ENCODE measurements at places on chromosomes 4 and X.

GRCh38 chr4:20773144-20773997, 73.1 kb downstream of the PACRGL start:
- peak; percentile 69 for DNase-seq

DNA sequence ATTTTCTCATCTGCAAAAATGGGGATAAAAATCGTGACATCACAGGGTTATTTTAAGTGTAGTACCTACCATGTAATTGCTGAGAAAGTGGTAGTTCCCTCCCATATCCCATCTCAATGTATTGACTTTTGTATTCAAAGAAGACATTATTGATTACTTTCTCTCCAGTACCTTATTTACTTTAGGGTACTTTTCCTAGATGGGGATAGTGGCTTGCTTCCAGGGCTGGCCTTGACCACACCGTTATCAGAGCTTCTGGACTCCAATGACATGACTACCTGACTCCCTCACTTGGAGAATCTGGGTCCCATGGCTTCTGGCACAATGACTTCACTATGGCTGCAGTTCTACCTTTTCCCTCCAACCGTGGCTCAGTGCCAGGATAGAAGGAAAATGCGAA, 58.2 kb upstream of the EOLA2 start:
- DNase-seq = no peak

DNA sequence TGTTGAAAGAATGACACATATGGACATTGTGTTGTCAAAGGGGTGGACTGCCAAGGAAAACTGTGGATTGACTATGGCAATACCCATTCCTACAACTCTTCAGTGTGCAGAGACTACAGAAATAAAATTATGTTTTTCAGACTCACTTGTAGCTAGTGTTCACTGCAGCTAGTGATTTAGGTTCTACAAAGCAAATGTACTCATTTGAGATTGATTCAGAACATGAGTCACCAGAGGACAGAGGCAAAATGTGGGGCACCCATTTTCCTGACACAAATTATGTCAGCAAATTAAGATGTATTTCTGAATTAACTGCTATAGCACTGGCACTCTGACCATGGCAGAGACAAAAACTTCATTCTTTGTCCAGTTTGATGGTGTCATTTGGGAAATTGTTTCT, 40.7 kb downstream of the SPCS3 start:
- DNase-seq = no peak

DNA sequence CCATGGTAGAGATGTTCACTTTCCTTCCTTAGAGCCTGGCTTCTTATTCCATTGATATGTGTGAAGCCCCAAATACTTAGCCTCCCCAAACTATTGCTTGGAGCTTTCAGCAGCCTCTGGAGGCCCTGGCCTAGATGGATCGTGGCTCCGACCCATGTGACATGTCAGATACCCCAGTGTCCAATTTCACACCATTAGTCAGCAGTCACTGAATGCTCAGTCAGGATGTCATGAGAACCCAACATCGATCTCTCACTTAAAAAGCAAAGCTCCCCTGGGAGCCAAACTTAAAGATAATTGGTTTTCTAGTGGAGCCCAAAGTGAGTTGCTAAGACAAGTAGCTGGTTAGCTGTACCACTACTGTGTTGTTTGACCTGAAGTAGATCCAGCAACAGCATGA, 41.6 kb upstream of the IGSF1 start:
- DNase-seq = no peak

DNA sequence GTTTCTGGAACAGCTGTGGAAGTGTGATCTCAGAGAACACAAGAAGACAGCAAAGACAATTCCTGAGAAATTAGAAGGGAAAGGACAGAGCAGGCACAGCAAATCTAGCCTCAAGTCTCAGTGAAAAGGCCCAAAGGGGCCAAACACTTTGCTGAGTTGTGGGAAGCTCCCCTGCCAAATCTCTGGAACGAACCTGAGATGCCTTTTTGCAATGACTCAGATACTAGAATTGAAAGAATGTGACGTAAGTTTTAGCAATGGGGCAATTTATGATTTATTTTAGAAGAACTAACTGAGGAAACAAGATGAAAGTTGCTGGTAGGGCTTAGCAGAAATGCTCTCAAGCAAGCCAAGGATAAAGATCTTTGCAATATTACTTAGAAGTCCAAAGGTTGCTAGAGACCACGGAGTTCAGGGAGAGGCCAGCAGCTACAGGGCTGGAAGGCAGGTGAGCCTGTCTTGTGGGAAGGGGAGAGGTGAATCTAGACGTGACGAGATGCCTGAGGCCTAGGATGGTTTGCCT, 92.8 kb downstream of the AMELX start:
- DNase-seq = no peak

- no peak for DNase-seq
Observed at GRCh38 chrX:24097741-24098260, 43.0 kb downstream of the EIF2S3 start.

DNA sequence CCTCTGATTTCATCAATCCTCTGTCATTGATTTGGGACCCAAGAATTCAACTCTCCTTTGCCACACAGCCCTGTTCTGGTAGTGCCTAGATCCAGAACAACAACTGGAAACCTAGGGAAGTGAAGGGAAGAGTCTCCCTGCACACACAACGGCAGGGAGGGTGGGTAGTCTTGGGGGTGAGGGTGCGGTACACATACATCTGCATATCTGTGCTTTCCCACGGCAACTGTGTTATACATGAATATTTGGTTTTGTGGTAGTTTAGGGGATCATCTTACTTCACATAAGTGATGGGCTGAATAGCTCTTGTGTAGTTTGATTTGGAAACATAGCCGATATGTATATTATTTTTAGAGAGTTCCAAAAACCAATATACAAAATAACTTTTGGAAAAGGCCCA, 3.3 kb upstream of the PRSS12 start:
- DNase-seq = no peak

GRCh38 chrX:7247346-7247745, 99.4 kb upstream of the PUDP start:
- DNase-seq = no peak

DNA sequence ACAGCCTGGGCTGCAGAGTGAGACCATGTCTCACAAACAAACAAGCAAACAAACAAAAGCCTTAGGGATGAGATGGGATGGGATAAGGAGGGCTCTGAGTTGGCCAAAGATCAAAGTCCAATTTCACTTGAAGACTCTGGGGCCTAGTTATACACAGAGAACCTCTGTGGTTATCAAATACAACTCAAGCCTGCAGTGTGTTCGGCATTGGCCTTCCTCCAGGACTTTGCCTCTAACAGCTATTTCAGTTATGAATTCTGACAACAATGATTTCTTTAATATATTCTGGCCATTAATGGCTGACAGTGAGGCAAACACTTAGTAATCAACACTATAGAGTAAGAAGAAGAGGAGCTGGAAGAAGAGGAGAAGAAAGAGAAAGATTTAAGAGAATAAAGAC, 171.1 kb downstream of the PDGFRA start:
- DNase-seq = no peak

DNA sequence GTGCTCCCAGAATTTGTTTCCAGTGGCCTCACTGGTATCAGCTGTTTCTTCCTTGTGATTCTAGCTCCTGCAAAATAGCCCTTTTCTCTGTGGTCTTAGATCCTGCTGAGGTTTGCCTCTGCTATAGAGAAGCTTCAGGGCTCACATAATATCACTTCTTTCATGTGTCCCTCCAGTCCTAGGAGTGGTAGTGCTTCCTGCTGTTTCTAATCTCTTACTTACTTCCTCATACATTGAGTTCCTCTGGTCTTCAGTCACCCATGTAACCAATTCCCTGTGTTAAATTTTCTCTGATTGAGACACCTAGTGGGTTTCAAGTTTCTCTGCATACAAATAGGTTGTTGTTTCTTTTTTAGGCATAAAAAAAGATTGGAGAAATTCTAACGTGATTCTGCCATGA, 1567.9 kb downstream of the ARAP2 start:
- no peak for DNase-seq

GRCh38 chr4:167885872-167886271, 206.5 kb upstream of the ANXA10 start:
- DNase-seq = no peak

- DNase-seq = no peak
Observed at GRCh38 chrX:87874043-87874442, 356.4 kb downstream of the KLHL4 start.

DNA sequence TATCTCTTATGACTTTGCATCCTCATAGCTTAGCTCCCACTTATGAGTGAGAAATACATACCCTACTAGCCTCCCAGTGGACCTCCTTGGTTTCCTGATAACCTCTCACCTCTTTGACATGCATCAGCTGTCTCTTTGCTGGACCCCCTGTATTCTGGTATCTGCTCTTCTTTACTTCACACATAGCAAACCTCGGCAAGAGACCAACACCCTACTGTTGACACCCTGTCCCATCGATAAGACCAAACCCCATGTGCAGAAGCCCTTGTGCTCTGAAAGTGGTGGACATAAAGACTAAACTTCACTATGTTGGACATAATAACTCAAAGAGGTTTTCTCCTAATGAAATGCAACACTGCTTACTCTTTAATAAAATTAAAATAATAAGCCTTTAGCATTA, 75.7 kb downstream of the RNF150 start:
- DNase-seq = no peak

DNA sequence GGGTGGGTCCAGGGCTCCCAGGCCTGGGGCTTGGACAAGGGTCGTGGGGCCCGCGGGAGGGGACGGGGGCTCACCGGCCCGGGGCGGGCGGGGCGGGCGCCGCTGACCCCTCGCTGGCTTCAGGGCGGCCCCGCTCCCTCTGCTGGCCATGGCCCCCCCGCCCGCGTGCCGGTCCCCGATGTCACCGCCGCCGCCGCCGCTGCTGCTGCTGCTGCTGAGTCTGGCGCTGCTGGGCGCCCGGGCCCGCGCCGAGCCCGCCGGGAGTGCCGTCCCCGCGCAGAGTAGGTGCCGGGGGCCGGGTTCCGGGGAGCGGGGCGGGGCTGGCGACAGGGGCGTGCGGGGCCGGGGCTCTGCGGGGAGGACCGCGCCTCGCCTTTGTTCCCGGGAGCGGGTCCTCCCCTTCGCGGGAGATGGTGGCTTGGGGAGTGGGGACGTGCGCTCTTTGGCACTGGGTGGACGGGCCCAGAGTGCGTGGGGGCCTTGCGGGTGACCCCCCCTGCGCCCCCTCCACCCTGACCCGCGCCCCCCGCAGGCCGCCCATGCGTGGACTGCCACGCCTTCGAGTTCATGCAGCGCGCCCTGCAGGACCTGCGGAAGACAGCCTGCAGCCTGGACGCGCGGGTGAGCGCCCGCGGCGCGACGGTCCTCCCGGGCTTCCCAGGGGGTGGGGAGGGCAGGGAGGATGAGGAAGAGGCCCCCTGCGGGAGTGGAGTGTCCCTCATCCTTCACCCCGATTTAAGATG, 16.8 kb upstream of the NAT8L start:
- DNase-seq = peak; percentile 86

DNA sequence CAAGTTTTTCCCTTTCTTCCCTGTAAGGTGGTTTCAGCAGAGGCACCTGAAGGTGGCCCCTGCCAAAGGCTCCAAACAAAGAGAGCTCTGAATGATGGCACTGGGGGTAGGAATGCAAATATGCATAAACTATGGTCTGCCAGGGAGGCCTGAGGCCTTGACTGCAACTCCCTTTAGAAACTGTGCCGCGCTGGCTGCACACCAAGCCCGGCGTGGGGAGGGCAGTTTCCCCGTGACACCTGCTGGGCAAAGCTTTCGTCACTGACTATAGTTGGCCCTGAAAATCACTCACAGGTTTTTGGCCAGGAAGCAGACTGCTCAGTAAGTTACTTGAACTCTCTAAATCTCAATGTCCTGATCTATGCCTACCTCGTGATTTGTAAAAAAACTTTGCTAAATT, 97.8 kb upstream of the ATOH1 start:
- DNase-seq = no peak

- DNase-seq = no peak
Observed at GRCh38 chrX:54509400-54509799, 13.4 kb upstream of the FGD1 start.

DNA sequence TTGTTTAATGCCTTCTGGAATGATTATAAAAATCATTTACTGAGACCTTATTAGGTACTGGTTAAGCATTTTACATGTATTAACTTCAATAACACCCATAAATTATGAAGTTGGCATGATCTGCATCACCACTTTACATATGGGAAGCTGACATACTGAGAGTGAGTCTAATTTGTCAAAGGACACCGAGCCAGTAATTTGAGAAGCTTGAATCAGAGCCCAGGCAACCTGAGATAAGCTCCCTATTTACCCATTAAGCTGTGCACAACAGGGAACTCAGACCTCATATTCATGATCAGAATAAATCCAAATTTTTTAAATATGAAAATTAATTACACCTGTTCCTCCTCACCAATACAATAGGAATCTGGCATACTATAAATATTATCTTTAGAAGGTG, 247.9 kb upstream of the EPHA5 start:
- no peak for DNase-seq

GRCh38 chr4:124941267-124941666, 228.7 kb upstream of the ANKRD50 start:
- DNase-seq = no peak

DNA sequence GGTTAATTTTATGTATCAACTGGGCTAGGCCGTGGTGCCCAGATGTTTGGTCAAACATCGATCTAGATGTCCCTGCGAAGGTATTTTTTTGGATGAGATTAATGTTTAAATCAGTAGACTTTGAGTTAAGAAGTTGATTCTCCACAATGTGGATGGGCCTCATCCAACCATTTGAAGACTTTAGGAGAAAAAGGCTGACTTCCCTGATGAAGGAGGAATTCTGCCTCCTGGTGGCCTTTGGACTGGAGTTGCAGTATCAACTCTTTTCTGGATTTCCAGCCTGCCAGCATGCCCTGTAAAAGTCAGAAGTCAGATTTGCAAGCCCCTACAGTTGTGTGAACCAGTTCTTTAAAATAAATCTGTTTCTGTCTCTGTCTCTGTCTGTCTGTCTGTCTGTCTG, 91.4 kb downstream of the STK32B start:
- no peak for DNase-seq

DNA sequence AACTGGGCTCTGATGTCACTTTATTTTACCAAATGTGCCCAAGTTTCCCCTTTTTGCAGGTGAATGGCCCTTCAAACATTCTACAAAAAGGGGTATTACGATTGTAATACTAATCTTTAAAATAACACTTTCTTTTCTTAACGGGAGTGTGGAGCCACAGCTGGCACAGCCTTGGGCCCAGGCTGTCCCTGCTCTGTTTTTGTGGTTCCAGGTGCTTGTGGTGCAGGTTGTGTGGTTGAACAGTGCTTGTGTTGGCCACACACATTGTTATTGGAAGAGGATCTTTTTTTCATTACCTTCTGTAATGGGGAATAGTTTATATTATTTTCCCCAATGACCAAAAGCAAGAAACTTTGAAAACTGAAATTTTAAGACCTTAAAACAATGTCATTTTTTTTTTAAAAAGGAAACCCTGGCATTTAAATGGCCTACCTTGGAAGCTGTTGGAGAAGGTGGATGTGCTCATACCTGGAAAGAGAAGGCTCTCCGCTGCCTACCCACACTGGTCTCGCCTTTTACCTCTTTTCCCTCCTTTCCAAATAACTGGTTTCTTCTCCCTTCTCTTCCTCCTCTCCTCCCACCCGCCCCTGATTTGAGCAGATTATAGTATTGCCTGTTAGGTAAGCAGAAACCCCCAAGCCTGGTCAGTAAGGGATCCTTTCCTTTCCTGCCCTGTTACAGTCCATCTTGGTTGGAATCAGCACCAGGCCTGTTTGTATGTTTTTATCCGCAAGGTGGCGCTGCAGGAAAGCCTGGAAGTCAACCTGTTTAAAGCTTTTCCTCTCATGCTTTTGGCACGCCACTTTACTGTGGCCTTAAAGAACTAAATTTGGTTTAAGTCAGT, 28.6 kb downstream of the HADH start:
- peak; percentile 95 for DNase-seq
